ENCODE measurements at places on chromosomes 13 and 19.
A peak's percentile ranks its signal among the peaks of the same experiment; 100 is the strongest.

GRCh38 chr13:77919246-77919920 is 752 bp upstream of the EDNRB start:
- H3K36me3 ChIP-seq = no peaks in the 10 kb centered on the region
- no peak overlapping the region for H3K4me3 ChIP-seq
- no peak overlapping the region for H3K27ac ChIP-seq
- no peak for DNase-seq
- H3K4me1 ChIP-seq = no peaks in the 10 kb centered on the region

- no peak overlapping the region for H3K27ac ChIP-seq
- no peaks in the 10 kb centered on the region for H3K36me3 ChIP-seq
- no peaks in the 10 kb centered on the region for H3K4me1 ChIP-seq
- no peak overlapping the region for H3K4me3 ChIP-seq
- H3K27me3 ChIP-seq = no peaks in the 10 kb centered on the region
- no peak for DNase-seq
These were observed 83.9 kb upstream of the TSC22D1 start for GRCh38 chr13:44660050-44660449.

DNA sequence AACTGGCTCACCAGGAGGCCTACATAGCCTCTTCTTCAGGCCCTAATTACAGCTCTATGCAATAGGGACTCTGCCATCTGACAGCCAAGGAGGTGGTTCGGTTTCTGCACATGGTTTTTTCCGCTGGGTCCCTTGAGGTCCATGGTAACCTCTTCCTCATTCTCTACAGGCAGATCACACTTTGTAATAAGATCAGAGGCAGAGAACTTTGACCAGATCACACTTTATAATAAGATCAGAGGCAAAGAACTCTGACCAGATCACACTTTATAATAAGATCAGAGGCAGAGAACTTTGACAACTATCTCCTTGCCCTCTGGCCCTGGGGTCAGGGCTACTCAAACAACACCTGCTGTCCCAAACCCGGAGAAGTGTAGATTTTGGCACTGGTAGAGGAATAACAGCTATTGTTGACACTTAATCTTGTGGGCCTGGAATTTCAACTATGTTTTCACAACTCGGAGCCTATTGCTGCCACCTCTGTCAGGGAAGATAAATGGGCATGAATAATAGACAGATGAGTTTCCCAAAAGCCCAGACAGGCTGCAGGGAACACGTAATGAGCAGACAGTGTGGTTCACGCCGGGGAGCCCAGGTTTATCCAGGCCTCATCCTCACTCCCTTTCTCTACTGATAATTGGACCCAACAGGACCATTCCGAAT is 246.1 kb downstream of the UQCRFS1 start:
- H3K27me3 ChIP-seq = peaks cover 30% of the 10 kb centered on the region
- no peaks in the 10 kb centered on the region for H3K36me3 ChIP-seq
- H3K4me3 ChIP-seq = no peak overlapping the region
- no peak overlapping the region for H3K27ac ChIP-seq

- no peak overlapping the region for H3K27ac ChIP-seq
- no peaks in the 10 kb centered on the region for H3K36me3 ChIP-seq
- H3K4me3 ChIP-seq = no peak overlapping the region
- DNase-seq = no peak
- H3K4me1 ChIP-seq = no peaks in the 10 kb centered on the region
These were observed 2.0 kb downstream of the COL5A3 start for GRCh38 chr19:10008184-10008765.

GRCh38 chr19:28601723-28602440 is 611.1 kb downstream of the UQCRFS1 start:
- H3K4me3 ChIP-seq = no peak overlapping the region
- DNase-seq = peak; percentile 56
- no peaks in the 10 kb centered on the region for H3K36me3 ChIP-seq
- peaks cover 57% of the 10 kb centered on the region for H3K4me1 ChIP-seq
- H3K27me3 ChIP-seq = no peaks in the 10 kb centered on the region

DNA sequence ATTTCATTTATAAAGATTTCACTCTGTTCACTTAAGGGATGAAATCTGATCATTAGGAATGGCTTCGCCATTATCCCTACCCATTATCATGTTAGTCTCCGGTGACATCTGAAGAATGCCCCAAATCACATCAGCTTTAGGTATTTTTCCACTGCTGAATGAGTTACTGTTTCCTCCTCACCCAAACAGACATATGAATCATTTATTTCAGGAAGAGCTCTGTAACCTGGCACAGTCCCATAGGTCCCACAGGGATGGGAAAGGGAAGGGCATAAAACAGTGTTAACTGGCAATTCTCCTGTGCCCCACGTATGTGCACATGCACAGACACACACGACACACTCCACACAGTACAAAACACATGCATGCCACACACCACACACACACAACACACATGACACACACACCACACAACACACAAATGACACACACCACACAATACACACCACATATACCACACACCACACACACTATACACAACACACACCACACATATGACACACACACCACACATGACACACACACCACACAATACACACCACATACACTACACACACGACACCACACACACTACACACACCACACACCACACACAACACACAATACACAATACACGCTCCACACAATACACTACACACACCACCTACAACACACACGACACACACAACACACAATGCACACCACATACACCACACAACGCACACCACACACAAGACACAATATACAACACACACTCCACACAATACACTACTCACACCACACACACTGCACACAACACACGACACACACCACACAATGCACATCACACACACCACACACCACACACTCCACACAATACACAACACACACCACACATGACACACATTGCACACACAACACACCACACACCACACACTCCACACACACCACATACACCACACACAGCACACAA is 15.4 kb downstream of the TMEM255B start:
- H3K27ac ChIP-seq = no peak overlapping the region
- no peak for DNase-seq
- H3K4me1 ChIP-seq = peaks cover 42% of the 10 kb centered on the region

DNA sequence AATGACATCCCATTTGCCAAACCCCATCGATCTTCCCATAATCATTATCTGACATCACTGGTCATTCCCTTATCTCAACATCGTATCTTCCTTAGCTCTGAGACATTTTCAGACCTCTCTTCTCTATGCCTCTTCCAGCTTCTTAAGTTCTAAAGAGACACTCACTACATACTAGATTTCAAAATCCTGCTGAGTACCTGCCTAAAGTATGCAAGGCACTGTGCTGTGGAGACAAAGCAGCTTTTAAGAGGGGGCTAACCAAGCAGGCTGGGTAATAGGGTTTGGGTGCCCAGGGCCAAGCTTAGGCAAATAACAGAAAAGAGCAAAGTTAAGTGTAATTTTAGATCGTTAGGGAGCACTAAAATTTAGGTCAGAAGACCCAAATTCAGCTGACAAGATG is 3.4 kb upstream of the POMP start:
- no peak overlapping the region for H3K27ac ChIP-seq
- H3K36me3 ChIP-seq = no peaks in the 10 kb centered on the region
- no peaks in the 10 kb centered on the region for H3K4me1 ChIP-seq
- no peaks in the 10 kb centered on the region for H3K27me3 ChIP-seq

- no peak overlapping the region for H3K27ac ChIP-seq
- H3K36me3 ChIP-seq = no peaks in the 10 kb centered on the region
- H3K4me1 ChIP-seq = no peaks in the 10 kb centered on the region
- no peaks in the 10 kb centered on the region for H3K27me3 ChIP-seq
- H3K4me3 ChIP-seq = no peak overlapping the region
These were observed 641 bp upstream of the SOX21 start for GRCh38 chr13:94712812-94713560.

DNA sequence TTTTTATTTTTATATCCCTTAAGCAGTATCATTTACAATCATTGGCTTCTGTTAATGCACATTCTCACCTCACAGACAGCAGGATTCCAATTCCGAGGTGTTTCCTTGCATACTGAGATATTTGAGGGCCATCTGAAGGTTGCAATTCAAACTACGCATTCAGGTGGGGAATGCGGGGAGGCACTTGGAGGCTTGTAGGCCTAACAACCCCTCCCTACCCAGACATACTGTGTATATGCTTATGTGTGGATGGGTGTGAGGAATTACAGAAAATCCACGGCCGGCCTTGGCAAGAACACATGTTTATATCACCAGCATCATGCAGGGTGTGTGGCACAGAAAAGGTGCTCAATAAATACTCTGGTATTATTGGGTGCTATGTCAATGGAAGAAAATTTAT is 43.3 kb upstream of the PCDH8 start:
- H3K4me3 ChIP-seq = no peak overlapping the region
- H3K36me3 ChIP-seq = no peaks in the 10 kb centered on the region
- no peaks in the 10 kb centered on the region for H3K4me1 ChIP-seq
- H3K27ac ChIP-seq = no peak overlapping the region
